ENCODE measurements at places on chromosomes 7 and 10. TPM values are rescaled to one million over a fixed set of nuclear protein-coding genes. Genes with fewer than 3 reads are reported as not detected.

Gene ANKRD30A
- not detected for polyA plus RNA-seq

Gene HOXA13
- not detected for polyA plus RNA-seq

Gene NME8
- not detected for polyA plus RNA-seq

Gene MOGAT3
- 0.53 TPM for polyA plus RNA-seq

Gene UBN2
- 23.4 TPM for polyA plus RNA-seq

Gene UNCX
- polyA plus RNA-seq: 12.6 TPM

Gene GSTO2
- polyA plus RNA-seq: 32.9 TPM

Gene PODXL
- 759 TPM for polyA plus RNA-seq

Gene SLC26A3
- polyA plus RNA-seq: 0.62 TPM

Gene IDI2
- polyA plus RNA-seq: not detected

Gene PLAU
- 15.6 TPM for polyA plus RNA-seq

Gene KNDC1
- 4.9 TPM for polyA plus RNA-seq

Gene ANXA7
- polyA plus RNA-seq: 87.9 TPM

Gene DRGX
- polyA plus RNA-seq: not detected

Gene PRKG1
- polyA plus RNA-seq: 16.4 TPM

Gene APBB1IP
- polyA plus RNA-seq: 0.94 TPM

Gene OR13A1
- 0.15 TPM for polyA plus RNA-seq

Gene CDH23
- 1.0 TPM for polyA plus RNA-seq

Gene LYZL1
- polyA plus RNA-seq: not detected

Gene TMEM120A
- polyA plus RNA-seq: 66.1 TPM

Gene TMEM139
- polyA plus RNA-seq: 48.7 TPM

Gene ASIC3
- 2.3 TPM for polyA plus RNA-seq

Gene ELMO1
- polyA plus RNA-seq: 9.0 TPM

Gene SPDYE9
- 0.32 TPM for polyA plus RNA-seq

Gene MMP21
- polyA plus RNA-seq: 0.26 TPM

Gene EBF3
- 2.4 TPM for polyA plus RNA-seq

Gene FXYD4
- 0.22 TPM for polyA plus RNA-seq

Gene NEBL
- 74.3 TPM for polyA plus RNA-seq

Gene KLF14
- 0.82 TPM for polyA plus RNA-seq

Gene TYW1B
- 6.8 TPM for polyA plus RNA-seq

Gene ETV1
- 39.4 TPM for polyA plus RNA-seq

Gene CLCN1
- polyA plus RNA-seq: 0.15 TPM

Gene IQCE
- polyA plus RNA-seq: 26.2 TPM

Gene RBP4
- polyA plus RNA-seq: 0.93 TPM

Gene GIMAP2
- 6.9 TPM for polyA plus RNA-seq

Gene ZNF727
- not detected for polyA plus RNA-seq

Gene TUBB8
- 1.4 TPM for polyA plus RNA-seq

Gene TSC22D4
- 30.9 TPM for polyA plus RNA-seq

Gene HOXA3
- polyA plus RNA-seq: 42.7 TPM

Gene CALML5
- polyA plus RNA-seq: not detected

Gene SUGCT
- polyA plus RNA-seq: 12.9 TPM

Gene CYP26C1
- polyA plus RNA-seq: 0.09 TPM

Gene VGF
- polyA plus RNA-seq: 0.61 TPM

Gene C10orf62
- polyA plus RNA-seq: 0.84 TPM

Gene TRIM24
- polyA plus RNA-seq: 49.3 TPM

Gene TSPAN12
- 169 TPM for polyA plus RNA-seq
